ENCODE measurements at places on chromosomes 11 and 22.

- no peak for DNase-seq
Measured at GRCh38 chr22:36471341-36471821, 10.1 kb downstream of the TXN2 start.

- DNase-seq = no peak
Measured at GRCh38 chr11:1510928-1511327, 24.3 kb upstream of the MOB2 start.

DNA sequence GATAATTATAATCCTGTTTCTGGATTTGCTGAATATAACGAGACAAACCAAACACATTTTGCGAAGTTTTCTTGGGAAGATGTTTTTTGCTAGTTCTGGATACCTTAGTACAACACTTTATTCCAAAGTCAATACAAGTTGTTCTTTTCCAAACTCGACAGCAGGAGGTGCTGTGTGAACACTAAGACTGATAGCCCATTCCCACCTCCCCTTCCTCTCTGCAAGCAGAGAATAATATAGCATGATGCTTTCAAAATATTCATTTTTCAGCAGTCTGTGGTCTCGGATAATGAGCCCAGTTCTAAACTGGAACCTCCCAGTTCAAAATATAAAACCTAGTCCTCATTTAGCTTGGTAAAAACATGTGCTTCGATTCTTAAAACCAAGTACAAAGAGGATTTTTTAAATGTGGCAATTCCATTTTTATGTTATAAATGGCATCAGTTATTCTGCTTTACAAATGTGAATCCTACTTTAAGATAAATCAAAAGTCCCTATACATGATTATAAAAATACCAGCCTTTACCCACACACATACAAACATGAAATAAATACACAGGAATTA, 129.1 kb downstream of the DCDC1 start:
- DNase-seq = no peak

GRCh38 chr22:27879923-27880322, 39.1 kb downstream of the PITPNB start:
- no peak for DNase-seq

DNA sequence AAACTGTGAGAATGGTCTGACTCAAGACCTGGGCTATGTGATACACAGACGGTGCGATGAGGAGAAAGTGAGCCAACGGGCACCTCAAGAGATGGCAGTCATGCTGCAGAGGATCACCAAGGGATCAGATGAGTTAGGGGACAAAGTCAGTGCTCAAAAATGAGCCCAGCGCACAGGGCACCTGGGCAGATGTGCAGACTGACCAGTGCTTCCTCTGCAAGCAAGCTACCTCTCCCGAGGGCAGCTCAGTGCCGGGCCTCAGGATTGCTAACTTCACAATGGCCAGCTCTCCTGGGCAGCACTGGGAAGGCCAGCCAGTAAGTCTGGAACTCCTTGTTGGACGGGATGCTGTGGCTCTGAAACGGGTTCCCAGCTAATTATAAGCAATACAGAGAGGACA, 15.3 kb downstream of the HDHD5 start:
- DNase-seq = no peak

All from activated gamma-delta T cell treated with Interleukin-2 at 50 U/mL for 16 hours (primary cell).